ENCODE measurements at places on chromosomes 7 and 10.

GRCh38 chr7:101273206-101273605 is 28.3 kb upstream of the FIS1 start:
- no peaks in the 10 kb centered on the region for H3K4me1 ChIP-seq
- no peak overlapping the region for H3K4me3 ChIP-seq
- no peaks in the 10 kb centered on the region for H3K36me3 ChIP-seq

GRCh38 chr10:14498326-14498725 is 167.6 kb upstream of the FRMD4A start:
- peaks cover 13% of the 10 kb centered on the region for H3K4me1 ChIP-seq
- no peak overlapping the region for H3K4me3 ChIP-seq
- H3K27me3 ChIP-seq = no peaks in the 10 kb centered on the region

GRCh38 chr7:1103789-1104515 is 16.0 kb downstream of the GPER1 start:
- H3K27ac ChIP-seq = peak overlapping the region; percentile 72
- H3K4me1 ChIP-seq = peaks cover 35% of the 10 kb centered on the region

DNA sequence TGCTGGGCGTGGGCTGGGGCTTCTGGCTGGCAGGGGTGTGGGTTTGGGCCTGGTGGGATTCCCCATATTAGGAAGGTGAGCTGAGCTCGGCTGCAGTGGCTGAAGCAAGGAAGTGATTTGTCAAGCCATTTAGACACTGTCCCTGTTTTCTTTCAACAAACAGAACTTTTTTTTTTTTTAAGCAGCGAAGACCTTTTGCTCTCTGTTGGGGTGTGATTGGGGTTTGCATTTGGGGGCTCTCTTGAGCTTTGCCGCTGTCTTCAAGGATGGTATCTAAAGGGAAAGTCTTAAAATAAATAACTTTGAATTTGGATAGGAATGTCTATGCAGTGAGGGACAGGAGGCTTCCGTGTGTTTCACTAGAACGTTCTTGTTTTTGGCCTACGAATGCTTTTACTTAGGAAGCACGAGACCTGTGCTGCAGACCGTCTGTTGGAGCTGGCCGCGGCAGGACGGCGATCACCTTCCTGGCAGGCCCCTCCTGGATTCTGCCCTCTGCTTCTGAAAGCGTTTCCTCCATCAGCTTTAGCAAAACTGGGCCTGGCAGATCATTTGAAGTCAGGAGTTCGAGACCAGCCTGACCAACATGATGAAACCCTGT is 43.9 kb downstream of the FOXK1 start:
- no peak for DNase-seq
- H3K4me1 ChIP-seq = peaks cover 72% of the 10 kb centered on the region
- peak overlapping the region; percentile 85 for H3K4me3 ChIP-seq
- H3K27me3 ChIP-seq = no peaks in the 10 kb centered on the region
- H3K36me3 ChIP-seq = peaks cover 6% of the 10 kb centered on the region

DNA sequence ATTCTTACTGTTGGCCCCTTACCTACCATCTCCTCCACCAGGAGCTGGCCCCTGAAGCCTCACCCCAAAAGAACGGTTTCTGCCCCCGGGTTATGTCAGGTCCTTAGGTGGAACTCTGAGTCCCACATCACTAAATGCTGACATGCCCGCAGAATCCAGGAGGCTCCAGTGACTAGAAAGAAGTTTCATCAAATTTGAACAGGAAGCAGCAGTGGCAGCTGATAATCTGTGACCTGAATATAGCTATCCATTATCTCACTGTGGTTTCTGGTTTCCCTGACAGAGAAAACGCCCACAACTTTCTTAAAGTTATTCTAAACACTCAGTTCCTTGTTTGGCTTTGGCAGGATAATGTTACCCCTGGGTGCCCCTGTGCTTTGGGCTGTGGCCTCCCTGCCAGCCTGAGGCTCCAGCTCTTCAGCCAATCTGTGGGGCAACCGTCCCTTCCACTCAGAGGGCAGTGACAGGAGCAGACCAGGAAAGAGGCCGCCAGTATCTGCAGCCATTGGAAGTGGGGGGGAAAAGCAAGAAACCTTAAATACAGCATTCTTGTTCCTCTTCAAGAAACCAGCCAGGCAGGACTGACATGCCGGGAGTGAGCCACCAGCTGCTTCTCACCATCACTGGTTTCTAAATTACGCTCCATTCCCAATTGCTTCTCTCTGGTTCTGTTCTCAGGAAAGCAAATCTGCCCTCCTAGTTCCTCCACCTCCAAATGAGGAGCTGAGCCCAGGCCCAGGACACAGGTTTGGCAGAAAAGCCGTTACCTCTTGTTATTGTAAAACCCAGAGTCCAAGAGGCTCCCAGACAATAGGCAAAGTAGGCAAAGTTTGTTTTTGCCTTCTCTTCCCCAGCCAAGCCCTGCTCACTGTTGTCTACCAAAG is 41.2 kb upstream of the VCL start:
- H3K4me1 ChIP-seq = peaks cover 15% of the 10 kb centered on the region
- no peaks in the 10 kb centered on the region for H3K36me3 ChIP-seq
- DNase-seq = no peak
- H3K4me3 ChIP-seq = no peak overlapping the region

- H3K4me1 ChIP-seq = peaks cover 53% of the 10 kb centered on the region
- H3K36me3 ChIP-seq = no peaks in the 10 kb centered on the region
- H3K27me3 ChIP-seq = no peaks in the 10 kb centered on the region
- H3K27ac ChIP-seq = peak overlapping the region; percentile 76
- DNase-seq = no peak
Observed at GRCh38 chr10:114905450-114905849, 32.5 kb upstream of the TRUB1 start.

- no peak overlapping the region for H3K27ac ChIP-seq
- H3K4me3 ChIP-seq = no peak overlapping the region
- no peaks in the 10 kb centered on the region for H3K4me1 ChIP-seq
- H3K27me3 ChIP-seq = peaks cover 4% of the 10 kb centered on the region
- peak; percentile 76 for DNase-seq
Observed at GRCh38 chr7:157875230-157876179, 538.7 kb downstream of the DNAJB6 start.

GRCh38 chr7:129317450-129317849 is 92.6 kb downstream of the AHCYL2 start:
- peaks cover 8% of the 10 kb centered on the region for H3K4me1 ChIP-seq
- DNase-seq = no peak
- no peaks in the 10 kb centered on the region for H3K27me3 ChIP-seq
- no peak overlapping the region for H3K4me3 ChIP-seq
- peaks cover 1% of the 10 kb centered on the region for H3K36me3 ChIP-seq
